HT1080 (cell line): ENCODE measurements at places on chromosomes 3 and 15. TPM values are rescaled to one million over a fixed set of nuclear protein-coding genes. Genes with fewer than 3 reads are reported as not detected.

GRCh38 chr3:110684466-110684865 lies 387.1 kb upstream of the NECTIN3 start:
- DNase-seq: no peak

The TM4SF1 gene
- total RNA-seq: 508 and 543 TPM in 2 replicates

DNA sequence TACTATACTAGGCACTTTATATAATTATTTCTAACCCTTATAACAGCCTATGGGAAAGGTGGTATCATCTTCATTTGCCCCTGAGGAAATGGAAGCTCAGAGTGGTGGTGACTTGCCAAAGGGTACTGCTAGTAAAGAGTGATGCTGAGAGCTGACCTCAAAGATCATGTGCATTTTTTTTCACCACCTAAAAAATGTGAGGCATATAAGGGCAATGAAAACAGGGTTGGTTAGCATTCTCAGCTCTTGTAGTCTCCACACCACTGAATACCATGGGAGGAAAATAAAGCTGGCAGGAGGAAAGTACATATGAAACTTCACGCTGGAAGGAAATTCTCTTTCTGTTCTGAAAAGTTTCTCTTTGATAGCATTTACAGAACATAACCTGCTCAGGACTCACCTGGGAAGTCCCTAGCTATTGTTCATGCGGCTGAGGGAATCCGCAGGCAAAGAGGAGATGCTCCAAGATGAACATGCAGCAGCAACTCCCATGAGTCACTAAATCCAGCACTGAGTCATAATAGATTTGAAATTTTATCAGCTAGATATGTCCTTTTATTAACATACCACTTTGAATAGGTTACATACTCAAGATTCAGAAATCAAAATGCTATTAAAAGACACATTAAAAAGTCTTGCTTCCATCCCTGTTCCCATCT lies 17.3 kb downstream of the FAIM start:
- DNase-seq: peak; percentile 55

The GXYLT2 gene
- total RNA-seq: 8.0 and 11.3 TPM in 2 replicates

The MYO5C gene
- 0.07 TPM in 1 of 2 replicates, not detected in the other for total RNA-seq

DNA sequence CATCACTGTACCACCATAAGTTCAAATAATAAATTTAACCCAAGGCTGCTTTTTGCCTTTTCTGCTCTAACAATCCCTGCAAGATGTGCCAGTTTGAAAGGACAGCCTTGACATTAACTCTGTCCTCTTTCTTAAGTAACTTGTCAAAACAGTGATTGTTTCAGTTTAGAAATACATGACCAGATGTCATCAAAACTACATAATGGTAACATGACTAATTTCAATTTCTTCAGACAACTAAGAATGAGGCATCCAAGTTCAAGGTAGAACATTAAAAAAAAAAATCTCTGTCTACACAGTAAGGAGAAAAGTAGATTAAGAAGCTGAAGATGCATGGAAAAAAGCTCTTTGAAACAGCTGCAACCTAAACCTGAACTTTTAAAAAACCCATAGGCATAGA lies 47.4 kb downstream of the SHQ1 start:
- no peak for DNase-seq
